ENCODE measurements at places on chromosomes 4 and X.

DNA sequence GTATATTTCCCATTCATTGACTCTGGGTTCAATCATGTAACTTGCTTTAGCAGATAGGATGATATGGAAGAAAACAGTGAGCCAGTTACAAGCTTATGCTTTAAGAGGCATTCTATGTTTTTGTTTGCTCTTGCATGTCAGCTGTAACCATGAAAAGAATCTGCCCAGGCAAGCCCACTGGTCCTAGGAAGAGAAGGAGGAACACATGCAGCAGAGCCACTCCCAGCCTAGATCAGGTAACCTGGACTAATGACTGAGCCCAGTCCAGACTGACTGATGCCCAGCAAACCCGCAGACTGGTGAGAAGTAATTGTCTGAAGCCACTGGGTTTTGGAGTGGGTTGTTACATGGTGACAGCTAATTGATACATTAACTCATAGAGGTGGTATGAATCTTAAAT lies 167.9 kb downstream of the COL4A6 start:
- DNase-seq, result no peak

DNA sequence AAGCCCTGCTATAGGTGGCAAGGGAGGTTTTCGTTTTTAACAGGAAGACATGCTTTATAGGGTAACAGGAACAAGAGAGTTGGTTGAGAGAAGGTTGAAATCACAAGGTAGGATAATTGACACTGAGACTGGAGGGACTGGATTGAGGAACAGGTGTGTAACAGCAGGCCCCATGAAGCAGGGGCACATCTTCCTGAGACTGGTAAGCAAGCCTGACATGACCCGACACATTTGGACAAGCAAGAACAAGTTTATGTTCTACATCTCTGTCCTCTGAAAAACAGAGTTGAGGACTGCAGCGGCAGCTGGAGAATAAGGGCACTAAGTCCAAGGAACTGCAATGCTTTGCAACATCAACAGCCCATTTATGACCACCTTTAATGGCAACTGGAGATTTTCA lies 5.2 kb downstream of the RPS4X start:
- no peak for DNase-seq

DNA sequence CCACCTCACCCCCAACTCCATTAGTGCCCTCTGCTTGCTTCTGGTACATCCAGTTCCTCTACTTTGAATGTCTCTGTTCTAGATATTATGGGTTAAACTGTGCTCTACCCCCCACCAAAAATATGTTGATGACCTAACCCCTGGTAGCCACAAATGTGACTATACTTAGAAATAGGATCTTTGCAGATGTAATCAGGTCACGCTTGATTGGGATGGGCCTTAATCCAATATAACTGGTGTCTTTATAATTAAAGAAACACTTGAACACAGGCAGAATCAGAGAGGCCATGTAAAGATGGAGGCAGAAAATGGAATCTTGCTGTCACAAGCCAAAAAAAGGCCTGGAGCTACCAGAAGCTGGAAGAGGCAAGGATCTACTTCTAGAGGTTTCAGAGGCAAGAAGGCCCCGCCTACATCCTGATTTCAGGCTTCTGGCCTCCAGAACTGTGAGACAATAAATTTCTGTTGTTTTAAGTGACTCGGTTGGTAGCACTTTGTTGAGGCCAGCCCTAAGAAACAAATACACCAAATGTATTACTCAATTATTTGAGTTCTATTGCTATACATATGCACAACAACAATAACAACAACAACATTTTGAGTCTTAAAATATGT lies 220.0 kb downstream of the PPP3CA start:
- no peak for DNase-seq

DNA sequence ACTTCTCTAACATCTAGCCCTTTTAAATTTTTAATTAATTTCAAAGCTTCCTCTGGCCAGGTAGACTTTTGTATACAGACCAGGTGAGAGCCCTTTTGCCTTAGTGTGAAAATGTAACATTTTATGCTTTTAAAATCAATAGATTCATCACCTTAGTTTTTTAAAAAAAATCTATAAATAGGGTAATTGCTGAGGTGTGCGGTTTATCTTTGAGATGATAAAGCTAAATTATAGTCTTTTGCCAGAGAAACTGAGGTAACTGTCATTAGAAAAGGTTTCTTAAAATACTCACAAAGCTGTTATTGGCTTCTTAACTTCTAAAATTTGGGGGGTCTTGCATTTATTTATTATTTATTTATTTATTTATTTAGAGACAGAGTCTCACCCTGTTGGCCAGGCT lies 62.9 kb downstream of the NELFA start:
- no peak for DNase-seq

DNA sequence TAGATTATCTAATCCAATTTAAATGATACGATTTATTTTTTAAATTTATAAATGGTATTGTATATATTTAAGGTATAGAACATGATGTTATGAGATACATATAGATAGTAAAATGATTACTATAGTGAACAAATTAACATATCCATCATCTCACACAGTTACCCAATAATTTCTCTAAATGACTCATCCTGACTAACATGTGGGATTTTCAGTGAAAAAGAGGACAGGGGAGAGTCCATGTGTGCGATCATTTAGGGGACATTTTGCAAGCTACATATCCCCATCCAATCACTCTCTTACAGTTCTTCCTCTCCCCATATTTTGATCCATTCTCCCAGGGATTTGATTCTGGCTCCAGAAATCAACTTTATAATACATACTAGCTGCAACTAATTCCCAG lies 88.2 kb downstream of the ABCB7 start:
- peak; percentile 11 for DNase-seq

DNA sequence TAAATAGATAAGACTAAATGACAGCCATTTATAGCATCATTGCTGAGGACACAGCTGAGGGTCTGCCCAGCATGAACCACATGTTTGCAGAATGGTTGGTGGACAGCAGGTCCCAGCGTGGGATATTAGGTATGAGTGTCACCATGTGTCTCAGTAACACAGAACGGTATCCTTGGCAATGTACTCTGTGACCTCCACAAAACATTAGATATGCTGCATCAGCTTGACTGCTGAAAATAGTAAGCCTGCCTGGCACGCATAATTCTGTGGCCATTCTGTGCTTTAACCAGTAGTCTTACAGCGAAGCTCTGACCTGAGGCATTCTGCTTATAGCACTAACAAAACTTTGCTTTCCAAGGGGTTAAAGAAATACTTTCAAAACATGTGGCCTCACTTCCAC lies 32.0 kb downstream of the LIMCH1 start:
- DNase-seq, result no peak

DNA sequence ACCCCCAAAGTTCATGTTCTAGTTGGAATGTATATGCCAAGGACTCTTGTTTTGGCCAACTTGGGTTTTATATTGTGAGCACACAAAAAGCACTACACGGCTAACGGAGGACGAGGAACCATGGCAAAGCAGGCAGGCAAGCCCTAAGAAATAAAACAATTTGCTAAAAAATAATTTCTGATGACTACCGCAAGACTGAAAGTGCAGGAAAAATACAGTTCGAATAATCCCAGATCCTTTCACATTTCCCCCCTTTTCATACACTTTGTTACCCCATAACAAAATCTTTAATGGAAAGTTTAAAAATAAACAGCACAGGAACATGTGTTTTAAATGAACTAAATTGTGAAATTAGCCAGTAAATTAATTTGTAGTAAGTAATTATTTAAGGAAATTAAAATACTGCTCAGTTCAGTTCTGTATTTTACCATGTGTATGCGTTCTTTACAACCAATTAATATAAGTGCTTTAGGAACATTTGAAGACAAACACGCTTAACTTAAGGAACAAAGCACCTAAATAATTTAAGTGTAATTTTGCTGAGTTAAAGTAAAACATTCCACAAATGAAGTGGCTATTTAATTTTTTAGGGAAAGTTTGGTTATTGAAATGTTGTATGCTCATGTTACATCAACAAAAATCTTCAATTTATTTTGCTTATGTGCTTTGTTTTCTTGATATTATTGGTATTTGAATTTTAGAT lies 12.4 kb upstream of the PITX2 start:
- DNase-seq, result no peak

- DNase-seq, result no peak
Measured at GRCh38 chr4:184647266-184648053, 1.8 kb downstream of the CASP3 start.

- no peak for DNase-seq
Measured at GRCh38 chr4:145199051-145199716, 18.8 kb upstream of the OTUD4 start.

GRCh38 chr4:102299354-102300107 lies 45.8 kb downstream of the SLC39A8 start:
- DNase-seq, result peak; percentile 47

DNA sequence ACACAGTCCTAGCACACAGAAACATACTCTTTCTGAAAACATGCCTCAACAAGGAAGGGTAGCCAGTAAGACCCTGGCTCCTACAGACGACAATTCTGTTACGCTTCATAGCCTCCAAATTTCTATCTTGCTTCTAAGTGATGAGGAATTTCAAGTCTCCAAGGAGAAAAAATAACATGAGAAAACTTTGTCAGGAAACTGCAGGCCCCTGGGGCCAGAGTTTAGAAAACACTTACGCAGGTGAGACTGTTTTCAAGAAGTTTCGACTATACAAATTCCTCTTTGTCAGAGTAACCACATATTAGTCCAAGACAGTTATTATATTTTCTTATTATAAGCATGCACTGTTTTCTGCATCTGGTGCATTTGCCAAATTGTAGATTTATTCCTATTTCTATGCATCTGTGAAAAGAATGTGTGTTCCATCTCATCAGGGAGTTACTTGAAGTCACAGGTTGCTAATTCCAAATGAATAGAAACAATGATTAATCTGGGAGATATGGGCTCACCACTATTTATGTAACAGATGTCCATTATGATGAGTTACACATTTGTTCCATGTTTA lies 30.3 kb upstream of the HCCS start:
- no peak for DNase-seq

DNA sequence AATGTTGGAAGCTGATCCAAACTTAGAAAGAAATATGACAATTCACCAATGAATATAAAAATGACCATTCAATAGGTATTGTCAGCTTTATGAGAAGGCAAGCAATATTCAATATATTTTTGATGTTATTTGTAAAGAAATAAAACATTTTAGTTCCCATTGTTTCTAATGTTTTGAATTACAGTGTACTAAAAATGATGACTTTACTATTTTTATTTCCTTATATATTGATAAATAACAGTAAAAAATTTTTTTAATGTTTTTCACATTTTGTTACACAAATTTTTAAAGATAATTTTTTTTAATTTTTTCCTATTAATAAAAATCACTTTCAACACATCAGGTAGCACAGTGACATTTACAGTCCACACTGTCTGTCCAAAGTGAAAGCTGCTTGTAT lies 565.5 kb upstream of the FAM241A start:
- DNase-seq, result no peak

- no peak for DNase-seq
Measured at GRCh38 chrX:15384304-15384703, at the start of gene VEGFD. Gene VEGFD (minus strand): TSS chrX:15384413. CDS start chrX:15383946, 467 bp downstream.

DNA sequence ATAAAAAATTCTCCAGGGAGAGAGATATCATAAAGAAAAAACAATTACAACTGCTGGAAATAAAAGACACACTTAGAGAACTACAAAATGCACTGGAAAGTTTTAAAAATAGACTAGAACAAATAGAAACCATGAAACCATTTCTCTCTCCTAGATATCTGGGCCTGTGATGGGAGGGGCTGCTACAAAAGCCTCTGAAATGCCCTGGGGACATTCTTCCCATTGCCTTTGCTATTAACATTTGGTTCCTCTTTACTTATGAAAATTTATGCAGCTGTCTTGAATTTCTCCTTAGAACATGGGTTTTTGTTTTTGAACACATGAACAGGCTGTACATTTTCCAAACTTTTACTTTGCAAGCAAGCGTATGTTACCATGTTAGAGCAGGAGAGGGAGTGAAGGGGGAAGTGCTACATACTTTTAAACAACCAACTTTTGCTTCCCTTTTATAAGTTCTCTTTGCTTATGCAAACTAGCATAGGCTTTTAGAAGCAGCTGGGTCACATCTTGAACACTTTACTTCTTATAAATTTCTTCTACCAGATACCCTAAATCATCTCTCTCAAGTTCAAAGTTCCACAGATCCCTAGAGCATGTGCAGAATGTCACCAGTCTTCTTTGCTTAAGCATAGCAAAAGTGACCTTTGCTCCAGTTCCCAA lies 47.9 kb upstream of the PACRGL start:
- DNase-seq, result peak; percentile 7
